Stimulated activated CD4-positive, alpha-beta T cell treated with anti-CD3 and anti-CD28 coated beads, Interleukin-2, amount 100 ng/mL, for 48 hours (primary cell): ENCODE measurements at places on chromosomes 3 and 15.
A peak's percentile ranks its signal among the peaks of the same experiment; 100 is the strongest.

- DNase-seq: no peak
Measured at GRCh38 chr15:96125721-96126415, 204.6 kb upstream of the NR2F2 start.

GRCh38 chr15:73442421-73442820 is 543 bp upstream of the REC114 start:
- DNase-seq: no peak

DNA sequence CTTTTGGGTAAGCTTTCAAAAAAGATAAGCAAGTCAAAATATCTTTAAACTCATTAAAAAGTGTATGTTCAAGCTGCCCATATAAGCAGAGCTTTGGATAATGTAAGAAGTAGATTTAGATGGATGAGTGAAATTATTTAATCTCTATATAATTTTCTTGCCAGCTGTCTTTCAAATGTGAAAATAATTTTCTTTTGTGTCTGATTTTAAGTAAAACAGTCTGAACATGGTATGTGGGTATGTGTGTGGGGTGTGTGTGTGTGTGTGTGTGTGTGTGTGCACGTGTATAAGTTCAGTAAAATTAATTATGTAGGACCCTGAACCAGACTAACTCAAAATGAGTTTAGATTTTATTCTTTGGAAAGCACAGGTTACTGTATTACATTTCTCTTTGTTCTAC is 155.2 kb upstream of the CGNL1 start:
- no peak for DNase-seq

DNA sequence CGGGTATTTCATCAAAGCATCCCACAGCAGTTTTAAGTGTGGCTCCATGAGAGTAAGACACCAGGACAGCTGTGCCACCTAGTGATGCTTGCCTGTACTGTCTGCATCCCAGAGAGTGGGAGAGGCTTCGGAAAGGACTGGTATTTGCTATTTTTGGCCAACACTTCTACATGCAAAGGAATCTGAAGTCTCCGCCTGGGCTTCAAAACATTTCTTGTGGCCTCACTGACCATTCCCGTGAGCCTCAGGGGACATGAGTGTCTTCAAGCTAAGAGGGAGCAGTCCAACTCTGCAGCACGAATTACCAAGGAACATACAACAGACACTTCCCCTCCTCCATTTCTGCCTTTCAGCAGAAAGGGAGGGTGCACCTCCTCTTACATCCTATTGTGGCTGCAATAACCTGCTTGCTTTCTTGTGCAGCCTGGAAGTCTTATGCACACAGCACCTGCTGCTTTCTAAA is 177.5 kb downstream of the RORA start:
- DNase-seq: no peak

- peak; percentile 25 for DNase-seq
Measured at GRCh38 chr3:16048435-16049318, 125.8 kb upstream of the GALNT15 start.

GRCh38 chr3:67808906-67809305 is 154.5 kb upstream of the SUCLG2 start:
- no peak for DNase-seq

GRCh38 chr3:14322667-14323295 is 79.6 kb upstream of the SLC6A6 start:
- DNase-seq: no peak

GRCh38 chr3:146072061-146072460 is 88.9 kb downstream of the PLOD2 start:
- no peak for DNase-seq

DNA sequence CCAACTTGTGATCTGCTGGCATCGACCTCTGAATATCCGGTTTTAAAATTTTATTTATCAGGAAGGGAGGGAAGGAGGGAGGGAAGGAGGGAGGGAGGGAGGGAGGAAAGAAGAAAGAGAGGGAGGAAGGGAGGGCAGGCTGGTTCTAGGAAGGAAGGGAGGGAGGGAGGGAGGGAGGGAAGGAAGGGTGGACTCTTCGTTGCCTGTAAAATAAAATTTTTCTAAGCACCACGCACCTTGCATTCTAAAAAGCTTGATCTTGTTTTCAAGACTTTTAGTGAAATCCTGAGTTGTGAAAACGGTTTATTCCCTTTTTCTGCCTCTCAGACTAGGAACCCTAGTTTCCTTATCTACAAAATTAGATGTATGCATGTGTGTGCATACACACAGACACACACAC is 101.7 kb upstream of the RAP2B start:
- DNase-seq: no peak

GRCh38 chr3:149235599-149236424 is 14.2 kb upstream of the CP start:
- no peak for DNase-seq

DNA sequence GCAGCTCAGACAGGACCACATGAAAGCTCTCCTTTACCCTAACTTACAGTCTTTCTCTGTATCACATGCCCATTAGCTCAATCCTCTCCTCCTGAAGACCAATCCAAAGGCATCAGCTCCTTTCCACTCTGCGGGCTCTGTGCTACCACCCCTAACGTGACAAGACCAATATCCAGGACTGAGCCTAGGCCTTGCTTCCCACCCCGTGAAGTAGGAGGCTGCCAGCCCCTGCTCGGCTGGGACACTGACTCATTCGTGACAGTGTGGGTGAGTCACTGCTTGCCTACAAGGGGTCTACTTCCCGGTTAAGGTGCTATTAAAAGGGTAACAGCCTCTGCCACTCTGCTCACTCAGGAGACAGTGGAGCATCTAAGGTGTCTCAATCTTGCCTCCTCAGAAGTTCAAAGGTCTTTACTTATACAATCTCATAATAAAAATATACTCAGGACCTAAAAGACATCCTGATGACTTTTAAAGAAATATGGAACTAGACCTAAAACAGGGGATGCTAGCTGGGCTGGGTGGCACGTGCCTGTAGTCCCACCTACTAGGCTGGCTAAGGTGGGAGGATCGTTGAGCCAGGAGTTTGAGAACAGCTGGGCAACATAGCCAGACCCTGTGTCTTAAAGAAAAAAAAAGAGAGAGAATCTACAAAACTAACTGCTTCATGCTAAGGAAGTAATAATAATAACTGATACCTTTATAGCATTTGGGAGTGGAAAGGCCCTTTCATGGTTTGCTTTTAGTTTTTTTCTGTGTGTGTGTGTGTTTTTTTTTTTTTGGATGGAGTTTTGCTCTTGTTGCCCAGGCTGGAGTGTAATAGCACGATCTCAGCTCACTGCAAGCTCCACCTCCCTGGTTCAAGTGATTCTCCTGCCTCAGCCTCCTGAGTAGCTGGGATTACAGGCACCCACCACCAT is 55.0 kb downstream of the TMEM44 start:
- no peak for DNase-seq

GRCh38 chr3:121152573-121152972 is 244.6 kb downstream of the STXBP5L start:
- no peak for DNase-seq

GRCh38 chr15:100627789-100628395 is 25.5 kb downstream of the ASB7 start:
- peak; percentile 54 for DNase-seq

DNA sequence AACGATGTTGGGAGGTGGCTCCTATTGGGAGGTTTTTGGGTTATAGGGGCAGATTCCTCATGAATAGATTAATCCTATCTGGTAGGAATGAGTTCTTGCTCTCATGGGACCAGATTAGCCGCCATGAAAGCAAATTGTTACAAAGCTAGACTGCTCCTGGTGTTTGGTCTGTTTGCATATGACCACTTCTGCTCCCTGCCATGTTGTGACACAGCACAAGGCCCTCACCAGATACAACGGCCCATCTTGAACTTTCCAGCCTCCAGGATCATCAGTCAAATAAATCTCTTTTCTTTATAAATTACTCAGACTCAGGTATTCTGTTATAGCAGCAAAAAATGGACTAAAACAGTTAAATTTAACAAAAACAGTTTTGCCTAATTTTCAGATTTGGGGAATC is 34.4 kb downstream of the TRIM42 start:
- no peak for DNase-seq

- no peak for DNase-seq
Measured at GRCh38 chr3:193897288-193897687, 238.7 kb upstream of the HES1 start.

DNA sequence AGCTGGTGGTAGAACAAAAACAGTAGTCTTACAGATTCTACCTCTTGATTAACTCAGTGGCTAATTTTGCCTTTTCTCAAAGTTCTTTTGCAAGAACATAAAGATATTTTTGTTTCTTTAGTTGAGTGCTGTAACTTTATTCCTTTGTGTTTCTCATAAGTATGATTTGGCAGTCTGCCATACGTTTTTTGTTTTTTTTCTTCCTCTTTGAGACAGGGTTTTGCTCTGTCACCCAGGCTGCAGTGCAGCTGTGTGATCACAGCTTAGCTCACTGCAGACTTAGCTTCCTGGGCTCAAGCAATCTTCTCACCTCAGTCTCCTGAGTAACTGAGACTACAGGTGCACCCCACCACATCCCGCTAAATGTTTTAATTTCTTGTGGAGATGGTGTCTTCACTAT is 22.4 kb downstream of the B3GNT5 start:
- no peak for DNase-seq

GRCh38 chr15:67076147-67076843 is 10.9 kb downstream of the SMAD3 start:
- no peak for DNase-seq

GRCh38 chr3:153628591-153628990 is 466.6 kb downstream of the RAP2B start:
- no peak for DNase-seq

- DNase-seq: no peak
Measured at GRCh38 chr15:64678126-64678819, 97.1 kb downstream of the RBPMS2 start.

DNA sequence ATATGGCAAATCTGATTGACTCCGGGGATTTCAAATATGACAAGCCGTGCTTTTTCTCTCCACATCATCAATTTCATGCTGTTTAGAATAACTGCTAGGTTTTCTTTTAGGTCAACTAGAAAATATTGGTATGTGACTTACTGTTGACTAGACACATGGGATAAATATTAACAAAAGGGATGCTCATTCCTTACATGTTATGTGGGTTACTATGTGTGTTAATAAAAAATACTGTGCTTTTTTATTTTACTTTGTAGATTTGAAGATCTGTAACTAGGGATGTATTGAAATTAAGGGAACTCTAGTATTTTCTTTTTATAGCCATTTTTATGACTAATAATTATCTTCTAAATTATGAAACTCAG is 264.6 kb upstream of the COL8A1 start:
- DNase-seq: no peak

DNA sequence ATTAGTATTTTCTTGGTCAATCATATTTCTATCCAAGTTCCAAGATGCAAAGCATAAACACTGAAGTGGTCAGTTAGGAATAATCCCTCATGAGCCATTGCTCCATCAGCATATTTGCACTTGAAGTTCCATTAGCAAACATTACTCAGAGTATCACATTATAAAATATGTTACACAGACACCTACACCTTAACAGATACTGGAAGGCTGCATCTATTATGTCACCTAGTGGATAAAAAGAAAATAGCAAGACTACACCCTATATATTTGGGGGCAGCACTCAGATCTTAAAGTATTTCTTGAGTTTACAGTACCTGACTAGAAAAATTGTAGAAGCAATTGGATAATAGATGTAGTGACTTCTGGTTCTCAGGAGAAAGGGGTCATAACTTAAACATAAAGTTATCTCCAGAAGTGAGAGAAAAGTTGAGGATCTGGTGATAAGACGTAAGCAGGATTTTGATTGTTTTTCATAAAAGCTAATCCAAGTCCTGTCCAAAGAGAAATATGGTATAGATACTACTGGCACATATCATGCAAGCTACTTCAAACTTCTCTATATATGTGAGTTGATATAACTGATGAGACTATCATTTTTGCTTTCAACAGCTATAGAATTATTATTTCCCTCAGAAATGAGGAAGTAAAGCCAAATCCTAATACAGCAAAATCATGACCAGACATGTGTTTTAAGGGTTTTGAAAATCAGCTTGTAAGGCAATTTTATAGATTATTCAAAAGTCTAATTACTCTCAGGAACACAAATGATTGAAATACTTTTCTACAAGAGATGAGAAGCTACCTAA is 422.2 kb downstream of the GBE1 start:
- DNase-seq: no peak

DNA sequence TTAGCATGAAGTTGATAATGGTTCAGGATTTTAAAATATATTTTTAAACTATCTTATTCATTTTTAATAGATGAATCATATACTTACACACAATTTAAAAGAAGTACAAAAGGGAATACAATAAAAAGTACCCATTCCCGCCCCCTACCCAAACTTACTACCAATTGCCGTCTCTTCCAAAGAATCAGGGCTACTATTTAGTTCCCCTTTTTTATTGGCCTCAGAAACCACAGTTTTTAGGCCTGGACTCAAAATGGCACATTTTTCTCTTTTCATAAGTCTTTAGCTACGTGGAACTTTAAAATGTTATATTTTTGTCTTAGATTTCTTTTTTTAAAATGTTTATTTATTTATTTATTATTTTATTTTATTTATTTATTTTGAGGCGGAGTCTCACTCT is 18.0 kb downstream of the LRRK1 start:
- no peak for DNase-seq

- no peak for DNase-seq
Measured at GRCh38 chr3:140770977-140771667, 93.3 kb downstream of the TRIM42 start.

DNA sequence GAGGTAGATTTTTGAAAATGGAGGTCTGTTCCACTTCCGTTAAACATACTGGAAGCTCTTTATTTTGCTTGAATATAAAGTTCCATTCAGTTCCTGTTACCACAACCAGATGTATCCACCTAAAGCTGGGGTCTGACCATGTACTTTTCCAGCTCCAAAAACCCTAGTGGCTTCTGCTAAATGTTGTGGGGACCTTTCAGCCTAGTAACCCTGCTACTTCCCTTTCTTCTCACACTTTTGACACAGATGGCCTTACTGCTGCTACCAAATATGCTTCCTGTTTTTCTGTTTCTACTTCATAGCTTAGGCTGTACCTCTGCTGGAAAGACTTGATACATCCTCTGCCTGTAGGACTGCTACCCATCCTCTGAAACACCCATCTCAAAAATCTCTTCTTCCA is 87.8 kb downstream of the COL6A6 start:
- no peak for DNase-seq

GRCh38 chr3:126891791-126892190 is 91.1 kb upstream of the PLXNA1 start:
- no peak for DNase-seq

GRCh38 chr15:60324706-60325438 is 72.9 kb downstream of the ANXA2 start:
- DNase-seq: no peak

GRCh38 chr3:145522893-145523651 is 637.9 kb downstream of the PLOD2 start:
- no peak for DNase-seq

DNA sequence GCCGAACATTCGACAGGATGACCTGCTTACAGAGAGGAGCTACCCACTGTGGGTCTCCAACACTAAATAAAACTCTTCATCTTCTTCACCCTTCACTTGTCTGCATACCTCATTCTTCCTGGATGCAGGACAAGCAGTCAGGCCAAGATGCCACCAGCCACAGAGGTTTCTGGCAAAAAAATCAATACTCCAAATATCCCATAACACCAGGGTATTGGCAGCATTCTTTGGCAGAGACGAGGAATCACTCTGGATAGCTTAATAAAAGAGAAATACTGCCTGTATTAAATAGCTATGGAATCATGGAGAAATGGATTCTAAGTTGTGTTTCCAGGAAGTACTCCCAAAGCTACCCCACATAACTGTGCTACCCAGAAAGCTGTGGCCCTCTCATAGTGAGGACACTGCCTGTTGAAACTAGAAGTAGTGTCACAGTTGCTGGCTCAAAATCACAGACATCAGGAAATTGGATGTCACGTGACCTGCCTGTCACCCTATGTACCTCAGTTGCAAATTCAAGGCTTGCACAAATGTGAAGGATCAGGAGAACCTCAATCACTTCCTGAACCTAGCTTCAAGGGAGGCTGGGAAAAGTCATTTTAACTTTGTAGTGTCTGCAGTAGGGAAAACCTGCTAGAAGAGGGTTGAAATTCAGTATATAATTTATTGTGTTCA is 11.0 kb upstream of the LRRC31 start:
- DNase-seq: no peak
